ENCODE measurements at places on chromosomes 3 and 15. TPM values are rescaled to one million over a fixed set of nuclear protein-coding genes. Genes with fewer than 3 reads are reported as not detected.

Gene NANOGP8
- 0.66 TPM for total RNA-seq

Gene CCR3
- not detected for total RNA-seq

Gene NOX5
- 0.44 TPM for total RNA-seq

Gene TTC21A
- 6.6 TPM for total RNA-seq

Gene SLC28A1
- total RNA-seq = not detected

Gene ITIH4
- 3.7 TPM for total RNA-seq

Gene SST
- total RNA-seq = not detected

Gene FANCD2OS
- not detected for total RNA-seq

Gene LXN
- total RNA-seq = 13.2 TPM

Gene GOLGA6L10
- total RNA-seq = 0.57 TPM

Gene C3orf20
- not detected for total RNA-seq

Gene KNG1
- total RNA-seq = not detected

Gene BTD
- 59.8 TPM for total RNA-seq

Gene NAALADL2
- total RNA-seq = 18.1 TPM

Gene POPDC2
- total RNA-seq = 2.3 TPM

Gene PAK6
- total RNA-seq = 4.1 TPM

Gene CCDC33
- total RNA-seq = not detected

Gene CLK3
- 159 TPM for total RNA-seq

Gene LRTM1
- total RNA-seq = not detected

Gene TNFAIP8L3
- total RNA-seq = 1.7 TPM

Gene ARPIN
- total RNA-seq = 18.9 TPM

Gene CMTM8
- 4.6 TPM for total RNA-seq

Gene PLS1
- 0.88 TPM for total RNA-seq

Gene WDR49
- 0.85 TPM for total RNA-seq

Gene CHCHD6
- 9.5 TPM for total RNA-seq

Gene IGSF11
- total RNA-seq = not detected

Gene CERS3
- not detected for total RNA-seq

Gene PLOD2
- total RNA-seq = 86.7 TPM

Gene NKTR
- 145 TPM for total RNA-seq

Gene WNT5A
- total RNA-seq = 5.3 TPM

Gene CEP19
- total RNA-seq = 1.6 TPM

Gene IQSEC1
- total RNA-seq = 44.3 TPM

Gene GCHFR
- 60.0 TPM for total RNA-seq

Gene MESP2
- total RNA-seq = 0.34 TPM

Gene ITGA11
- total RNA-seq = 8.3 TPM

Gene FAM174B
- 8.5 TPM for total RNA-seq

Gene ASB14
- total RNA-seq = not detected

Gene P2RY1
- 5.9 TPM for total RNA-seq

Gene CCRL2
- 4.1 TPM for total RNA-seq

Gene GOLGA6L1
- not detected for total RNA-seq

Gene LTF
- total RNA-seq = 10.6 TPM

Gene SNAPC5
- 29.7 TPM for total RNA-seq
